ENCODE measurements at places on chromosomes 5 and 9.

DNA sequence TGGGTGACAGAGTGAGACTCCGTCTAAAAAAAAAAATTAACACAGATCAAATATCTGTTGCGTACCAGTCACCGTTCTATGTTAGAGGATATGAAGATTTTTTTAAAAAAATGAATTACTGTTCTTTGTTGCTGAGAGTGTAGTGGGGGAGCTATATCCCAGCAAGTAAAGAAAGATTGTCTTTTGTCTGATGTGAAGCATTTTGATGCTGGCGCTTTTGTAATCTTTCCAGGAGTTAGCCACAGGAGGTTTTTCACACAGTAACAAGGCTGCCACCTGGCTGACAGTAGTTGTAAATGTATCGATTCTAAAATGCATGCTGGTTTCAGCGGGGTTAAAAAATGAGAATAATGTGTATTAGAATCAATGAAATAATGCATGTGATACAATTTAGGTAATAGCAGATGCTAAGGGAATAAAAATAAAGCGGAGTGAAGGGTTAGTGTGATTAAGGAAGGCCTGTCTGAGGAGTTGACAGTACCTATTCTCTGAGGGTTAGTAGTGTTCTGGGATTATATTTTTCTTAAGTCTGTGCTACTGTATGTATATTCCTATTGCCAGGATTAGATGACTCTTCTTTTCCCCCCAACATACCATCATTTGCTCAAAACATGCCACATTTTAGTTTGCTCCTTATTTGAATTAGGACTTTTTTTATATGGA is 3.4 kb downstream of the LMNB1 start:
- peak; percentile 62 for DNase-seq

GRCh38 chr5:130111746-130112145 is 207.5 kb downstream of the CHSY3 start:
- DNase-seq = no peak

DNA sequence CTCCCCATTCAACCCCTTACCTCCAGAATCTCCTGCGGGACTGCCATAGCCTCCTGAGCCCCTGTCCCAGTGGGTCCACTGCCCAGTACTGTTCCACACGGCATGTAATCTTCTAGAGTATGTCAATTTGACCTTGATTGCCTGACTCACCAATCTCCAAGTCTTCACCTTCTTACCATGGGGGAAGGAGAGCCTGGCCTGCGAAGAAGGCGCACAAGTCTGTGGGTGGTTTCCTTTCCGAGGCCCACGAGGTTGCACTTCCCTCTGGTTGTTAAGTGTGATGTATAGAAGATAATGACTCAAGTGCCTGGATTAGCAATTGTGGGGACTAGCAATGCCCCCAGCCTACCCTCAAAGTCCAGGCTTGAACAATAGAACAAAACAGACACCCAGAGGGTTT is 8.1 kb upstream of the TENT4A start:
- DNase-seq = no peak

DNA sequence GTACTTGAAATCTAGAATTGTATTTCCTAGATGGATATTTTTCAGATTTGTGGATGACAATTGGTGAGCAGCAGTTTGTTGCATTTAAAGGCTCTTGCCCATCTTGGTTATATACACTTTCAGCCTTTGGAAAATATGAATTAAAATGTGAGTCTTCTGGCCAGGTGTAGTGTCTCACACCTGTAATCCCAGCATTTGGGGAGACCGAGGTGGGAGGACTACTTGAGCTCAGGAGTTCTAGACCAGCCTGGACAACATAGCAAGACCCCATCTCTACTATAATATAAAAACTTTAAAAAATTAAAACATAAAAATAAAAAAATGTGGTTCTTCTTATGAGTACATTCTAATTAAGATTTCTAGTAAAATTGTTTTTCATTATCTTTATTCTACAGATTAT is 102.0 kb downstream of the MTREX start:
- DNase-seq = no peak

DNA sequence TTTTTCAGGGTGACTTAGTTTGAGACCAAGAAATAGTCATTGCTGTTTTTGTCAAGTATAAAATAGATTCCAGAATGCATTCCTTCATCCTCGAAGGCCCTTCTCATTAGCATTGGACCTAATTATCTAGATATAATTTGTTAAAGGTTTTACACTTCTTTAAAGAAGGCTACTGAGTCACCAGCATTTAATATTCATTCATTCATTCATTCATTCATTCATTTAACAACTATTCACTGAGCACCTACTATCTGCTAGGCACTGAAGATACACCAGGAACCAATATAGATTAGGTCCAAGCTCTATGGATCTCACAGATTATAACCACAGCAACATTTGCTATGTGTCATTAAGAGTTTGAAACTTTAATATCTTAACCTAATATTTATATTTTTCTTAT is 11.1 kb upstream of the REEP5 start:
- no peak for DNase-seq

DNA sequence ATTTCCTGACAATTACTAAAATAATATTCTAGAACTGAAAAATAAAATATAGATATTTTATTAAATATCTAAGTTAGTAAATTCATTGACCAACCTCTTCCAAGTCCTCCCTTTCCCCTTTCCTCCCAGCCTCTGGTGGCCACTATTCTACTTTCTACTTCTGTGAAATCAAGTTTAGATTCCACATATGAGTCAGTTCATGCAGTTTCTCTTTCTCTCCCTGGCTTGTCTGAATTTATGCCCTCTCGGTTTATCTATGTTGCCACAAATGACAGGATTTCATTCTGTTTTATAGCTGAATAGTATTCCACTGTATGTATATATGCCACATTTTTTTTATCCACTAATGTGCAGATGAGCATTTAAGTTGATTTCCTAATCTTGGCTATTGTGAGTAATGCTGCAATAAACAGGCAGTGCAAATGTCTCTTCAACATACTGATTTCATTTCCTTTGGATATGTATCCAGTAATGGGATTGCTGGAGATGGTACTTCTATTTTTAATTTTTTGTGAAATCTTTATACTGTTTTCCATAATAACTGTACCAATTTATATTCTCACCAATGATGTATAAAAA is 52.3 kb downstream of the WDR36 start:
- DNase-seq = no peak
